Transverse colon (tissue), 4 donors: ENCODE measurements at places on chromosomes 11 and 22. TPM values are rescaled to one million over a fixed set of nuclear protein-coding genes. Genes with fewer than 3 reads are reported as not detected.
A peak's percentile ranks its signal among the peaks of the same experiment; 100 is the strongest.

- H3K27me3 ChIP-seq, result no peaks in the 10 kb centered on the region
- H3K27ac ChIP-seq, result no peak overlapping the region
- H3K4me3 ChIP-seq, result no peak overlapping the region
These were observed 72.9 kb upstream of the YWHAH start for GRCh38 chr22:31871480-31871879.

DNA sequence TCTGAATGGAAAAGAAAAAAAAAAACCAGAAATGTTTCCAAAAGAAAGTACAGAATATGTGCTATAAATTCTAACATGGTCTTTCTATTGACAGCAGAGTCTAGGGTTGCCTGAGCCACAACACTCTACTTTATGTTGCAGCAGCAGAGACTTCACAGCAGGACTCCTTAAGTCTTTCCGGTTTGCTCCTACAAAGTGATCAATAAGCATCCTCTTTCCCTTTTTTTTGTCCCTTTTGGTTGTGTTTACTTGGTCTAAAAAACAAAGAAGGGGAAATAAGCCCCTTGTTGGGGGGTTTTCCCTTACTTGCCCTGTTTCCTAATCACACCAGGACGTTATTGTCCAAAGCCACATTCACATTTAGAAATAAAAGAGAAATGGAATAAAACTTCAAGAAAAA lies 163.1 kb upstream of the MPPED2 start:
- H3K27ac ChIP-seq, result no peak overlapping the region
- H3K4me1 ChIP-seq, result no peaks in the 10 kb centered on the region

DNA sequence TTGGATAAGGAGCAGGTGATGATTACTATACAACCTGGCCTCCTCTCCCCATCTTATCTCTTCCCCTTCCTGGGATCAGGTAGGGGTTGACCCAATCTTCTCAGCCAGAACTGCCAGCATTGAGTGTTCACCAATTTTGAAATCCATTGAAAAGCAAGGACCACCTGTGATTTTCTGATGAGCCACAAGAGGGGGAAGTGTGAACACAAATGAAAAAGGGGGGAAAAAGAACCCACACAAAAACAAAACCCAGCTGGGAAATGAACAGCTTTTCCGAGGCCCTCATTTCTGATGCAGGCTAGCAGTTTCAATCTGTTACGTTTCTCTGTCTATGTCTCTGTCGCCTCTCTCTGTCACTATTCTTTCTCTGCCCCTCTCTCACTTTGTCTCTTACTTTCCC lies 161.9 kb downstream of the INSC start:
- H3K27me3 ChIP-seq, result no peaks in the 10 kb centered on the region
- H3K36me3 ChIP-seq, result no peaks in the 10 kb centered on the region
- H3K4me3 ChIP-seq, result no peak overlapping the region
- H3K27ac ChIP-seq, result no peak overlapping the region
- DNase-seq, result no peak

DNA sequence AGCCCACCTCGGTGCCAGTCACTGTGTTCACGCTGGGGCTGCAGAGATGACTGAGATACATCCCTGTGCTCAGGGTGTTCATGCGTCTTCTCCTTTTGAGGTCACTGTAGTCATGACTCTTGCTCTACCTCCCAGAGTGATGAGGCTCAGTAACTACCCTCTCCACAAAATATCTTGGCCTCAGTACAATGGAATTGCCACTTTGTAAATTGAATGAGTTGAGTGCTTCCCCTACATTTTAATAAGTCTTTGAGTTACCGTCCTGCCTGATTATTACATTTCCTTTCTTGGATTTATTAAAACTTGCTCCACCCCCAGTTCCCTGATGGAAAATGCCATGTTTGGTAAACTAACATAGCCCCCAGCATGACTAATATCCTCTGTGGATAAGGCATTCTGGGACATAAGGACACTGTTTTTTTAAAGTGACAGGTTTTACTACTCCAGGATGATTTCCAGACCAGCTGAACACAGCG lies 15.9 kb downstream of the PRSS23 start:
- H3K36me3 ChIP-seq, result no peaks in the 10 kb centered on the region
- DNase-seq, result no peak
- peak overlapping the region; percentile 82 for H3K27ac ChIP-seq
- no peaks in the 10 kb centered on the region for H3K4me1 ChIP-seq
- no peaks in the 10 kb centered on the region for H3K27me3 ChIP-seq

- no peaks in the 10 kb centered on the region for H3K4me1 ChIP-seq
- H3K36me3 ChIP-seq, result no peaks in the 10 kb centered on the region
- no peak for DNase-seq
- H3K4me3 ChIP-seq, result no peak overlapping the region
These were observed 9.1 kb upstream of the PPARA start for GRCh38 chr22:46140989-46141928.

DNA sequence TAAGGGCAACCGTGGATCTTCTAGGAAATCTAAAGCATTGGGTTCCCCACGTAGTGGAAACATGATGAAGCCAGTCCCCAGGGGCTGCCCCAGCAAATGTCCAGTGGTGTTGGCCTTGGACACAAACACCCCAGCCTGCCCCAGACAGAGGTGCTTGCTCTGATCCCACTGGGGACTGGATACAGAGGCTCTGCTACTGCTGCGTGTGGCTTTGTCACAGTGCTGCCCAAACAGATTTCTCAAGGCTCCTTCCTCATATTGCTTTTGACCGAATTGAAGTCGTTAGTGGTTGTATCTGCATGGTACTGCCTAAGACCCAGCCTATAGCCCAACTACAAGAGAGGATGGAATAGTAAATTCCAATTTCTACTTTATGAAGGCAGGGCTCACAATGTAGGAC lies 40.1 kb upstream of the CD44 start:
- peak overlapping the region; percentile 80 for H3K27ac ChIP-seq
- no peak overlapping the region for H3K4me3 ChIP-seq
- no peaks in the 10 kb centered on the region for H3K27me3 ChIP-seq
- DNase-seq, result no peak
- no peaks in the 10 kb centered on the region for H3K36me3 ChIP-seq

Gene CYB561A3
- total RNA-seq, result 72.6 TPM

DNA sequence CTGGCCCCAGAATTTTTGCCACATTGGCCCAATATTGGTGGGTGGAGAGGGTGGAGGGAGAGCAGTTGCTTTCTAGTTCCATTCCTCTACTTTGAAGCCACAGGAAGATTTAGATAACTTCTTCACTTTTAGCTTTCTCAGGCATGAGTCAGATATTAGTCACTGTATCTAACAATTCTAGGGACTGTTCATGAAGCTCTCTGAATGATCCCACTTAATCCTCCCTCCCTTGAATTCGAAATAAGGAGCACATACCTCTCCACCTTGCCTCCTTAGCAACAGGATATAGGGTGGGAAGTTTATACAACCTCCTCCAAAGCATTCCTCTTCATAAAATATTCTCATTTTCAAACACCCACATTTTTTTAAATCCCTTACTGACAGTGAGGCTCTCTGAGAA lies 13.5 kb downstream of the FSHB start:
- DNase-seq, result no peak
- H3K27ac ChIP-seq, result no peak overlapping the region
- no peaks in the 10 kb centered on the region for H3K4me1 ChIP-seq
- H3K27me3 ChIP-seq, result no peaks in the 10 kb centered on the region
- no peaks in the 10 kb centered on the region for H3K36me3 ChIP-seq

GRCh38 chr11:44701276-44701675 lies 25.5 kb upstream of the TSPAN18 start:
- H3K36me3 ChIP-seq, result no peaks in the 10 kb centered on the region
- H3K27ac ChIP-seq, result no peak overlapping the region
- H3K4me1 ChIP-seq, result peaks cover 3% of the 10 kb centered on the region

DNA sequence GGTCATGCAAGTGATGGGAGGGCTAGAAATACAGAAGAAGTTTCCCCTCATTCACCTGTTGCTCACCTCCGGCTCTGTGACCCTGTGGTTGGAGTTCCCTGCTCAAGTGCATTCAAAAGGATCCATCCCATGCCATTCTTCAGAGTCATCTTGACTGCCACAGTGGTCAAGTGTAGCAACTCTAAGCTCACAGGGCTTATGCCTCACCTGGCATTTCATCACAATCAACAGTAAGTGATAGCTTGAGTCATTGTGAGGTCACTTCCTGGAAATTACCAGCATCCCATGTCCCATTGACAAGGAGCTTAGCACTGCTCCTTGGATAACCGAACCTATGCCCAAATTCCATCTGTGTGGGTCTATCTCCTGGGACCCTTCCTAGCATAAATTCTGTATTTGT lies 55.6 kb downstream of the OR4C45 start:
- H3K4me3 ChIP-seq, result no peak overlapping the region
- DNase-seq, result no peak
- H3K36me3 ChIP-seq, result no peaks in the 10 kb centered on the region

Gene OR8D1
- not detected for total RNA-seq

DNA sequence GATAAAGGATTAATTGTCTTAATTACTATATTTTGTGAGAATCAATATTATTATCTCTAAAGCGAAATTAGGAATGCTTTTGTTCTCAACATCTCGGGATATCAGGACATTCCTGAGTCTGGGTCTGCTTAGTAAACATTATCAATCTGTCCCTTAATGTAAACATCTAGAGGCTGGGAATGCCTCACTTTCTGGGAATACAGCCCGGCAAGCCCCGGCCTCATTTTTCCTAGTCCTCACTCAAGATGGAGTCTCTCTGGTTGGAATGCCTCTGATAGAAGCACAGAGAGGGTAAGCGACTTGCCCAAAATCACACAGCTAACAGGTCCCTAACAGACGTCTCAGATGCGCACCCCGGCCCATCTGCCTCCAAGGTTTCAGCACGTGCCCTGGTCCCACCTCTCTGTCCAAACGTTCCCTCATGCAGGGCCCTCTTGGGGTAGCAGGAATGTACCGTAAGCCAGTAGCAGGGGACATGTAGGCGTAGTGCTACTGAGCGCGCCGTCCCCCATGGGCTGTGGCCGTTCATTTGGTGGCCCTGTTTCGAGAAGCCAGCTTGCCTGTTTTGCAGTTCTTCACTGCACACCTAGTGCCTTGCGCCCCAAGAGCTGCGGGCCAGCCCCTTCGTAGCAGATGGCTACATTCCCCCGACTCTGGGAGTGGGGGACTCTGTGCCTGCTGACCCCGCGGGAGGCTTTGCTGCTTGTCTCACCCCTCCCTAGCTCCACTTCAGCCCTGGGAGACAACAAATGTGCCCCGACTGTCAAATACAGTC lies 62.2 kb upstream of the FADD start:
- H3K4me3 ChIP-seq, result no peak overlapping the region
- peaks cover 36% of the 10 kb centered on the region for H3K27me3 ChIP-seq
- H3K4me1 ChIP-seq, result peaks cover 4% of the 10 kb centered on the region
- DNase-seq, result no peak
- H3K36me3 ChIP-seq, result no peaks in the 10 kb centered on the region

Gene ACR
- total RNA-seq, result not detected

- H3K4me3 ChIP-seq, result no peak overlapping the region
- no peaks in the 10 kb centered on the region for H3K36me3 ChIP-seq
- no peak overlapping the region for H3K27ac ChIP-seq
These were observed 28.8 kb downstream of the WNT7B start for GRCh38 chr22:45948081-45948648.

DNA sequence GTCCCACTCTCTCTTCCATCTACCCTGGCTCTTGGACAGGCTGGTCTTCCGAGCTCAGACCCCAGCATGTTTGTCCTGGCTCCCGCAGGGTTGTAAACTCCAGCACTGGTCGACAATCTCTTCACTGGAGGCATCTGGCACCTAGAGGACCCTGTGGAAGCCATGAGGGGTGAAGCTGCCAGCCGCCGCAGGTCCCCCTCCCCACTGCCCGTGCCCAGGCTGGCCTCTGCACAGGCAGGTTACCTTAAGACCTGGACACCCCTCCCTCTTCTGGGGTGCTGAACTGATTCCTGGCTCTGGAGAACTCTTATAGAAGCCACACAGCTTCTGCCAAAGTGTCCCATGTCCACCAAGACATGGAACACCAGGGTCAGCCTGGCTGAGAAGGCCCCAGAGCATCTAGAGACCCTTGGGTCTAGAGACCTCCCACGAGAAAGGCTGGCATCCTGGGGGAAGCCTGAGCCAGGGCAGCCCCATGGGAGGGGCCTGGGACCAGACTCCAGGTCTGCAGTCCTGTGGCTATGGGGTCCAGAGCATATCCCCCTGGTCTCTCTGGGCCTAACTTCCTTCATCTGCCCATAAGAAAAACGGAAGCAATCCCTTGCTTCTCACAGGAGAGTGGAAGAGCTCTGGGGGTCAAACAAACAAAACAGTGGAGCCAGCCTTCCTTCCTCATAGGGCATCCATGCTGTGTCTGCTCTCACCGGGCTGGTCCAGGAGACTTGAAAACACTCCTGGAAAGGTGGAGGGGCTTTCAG lies 30.6 kb downstream of the LMO1 start:
- no peaks in the 10 kb centered on the region for H3K4me1 ChIP-seq
- no peak overlapping the region for H3K4me3 ChIP-seq
- H3K27ac ChIP-seq, result no peak overlapping the region
- H3K27me3 ChIP-seq, result no peaks in the 10 kb centered on the region
- H3K36me3 ChIP-seq, result no peaks in the 10 kb centered on the region

Gene SULT4A1
- 0.68 TPM for total RNA-seq

Gene MLC1
- not detected for total RNA-seq
